Activated naive CD4-positive, alpha-beta T cell treated with anti-CD3 and anti-CD28 coated beads, Interleukin-2, amount 50 U/mL, for 72 hours (primary cell): ENCODE measurements at places on chromosomes 12 and 14. TPM values are rescaled to one million over a fixed set of nuclear protein-coding genes. Genes with fewer than 3 reads are reported as not detected.

Gene DBX2
- total RNA-seq = not detected

Gene CTDSP2
- total RNA-seq = 103 TPM

Gene LRRK2
- total RNA-seq = not detected

Gene IQSEC3
- 1.6 TPM for total RNA-seq

Gene ACOT6
- not detected for total RNA-seq
